H1 (cell line): ENCODE measurements at places on chromosomes 2 and 18. TPM values are rescaled to one million over a fixed set of nuclear protein-coding genes. Genes with fewer than 3 reads are reported as not detected.

The AAMP gene
- 119 and 125 TPM in 2 replicates for total RNA-seq

The TACR1 gene
- 0.19 and 0.37 TPM in 2 replicates for total RNA-seq

The IL37 gene
- not detected in 2 replicates for total RNA-seq

The C2orf80 gene
- total RNA-seq = 1.1 and 1.3 TPM in 2 replicates

The SERPINB10 gene
- not detected in 2 replicates for total RNA-seq

The PRKAG3 gene
- total RNA-seq = not detected in 2 replicates

DNA sequence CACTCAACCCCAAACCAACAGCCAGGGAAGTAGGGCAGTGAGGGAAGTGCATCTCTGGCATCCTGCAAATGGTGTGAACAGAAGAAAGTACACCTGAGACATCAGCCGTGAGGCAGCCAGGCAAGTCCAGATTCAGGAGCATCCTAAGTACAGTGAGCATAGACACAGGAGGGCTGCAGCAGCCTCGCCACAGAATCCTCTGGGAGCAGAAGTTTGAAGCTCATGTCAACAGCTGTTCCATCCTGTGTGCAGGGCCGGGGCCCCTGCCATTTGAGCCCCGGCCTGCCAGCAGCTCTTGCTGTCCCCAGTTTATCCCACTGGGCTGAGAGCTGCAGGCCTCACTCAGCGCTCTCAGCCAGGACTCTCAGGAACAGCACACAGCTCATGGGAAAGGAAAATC is 14.5 kb downstream of the LOXHD1 start:
- DNase-seq = no peak

- no peak for DNase-seq
Measured at GRCh38 chr2:172200495-172201085, 97.9 kb upstream of the DLX2 start.

DNA sequence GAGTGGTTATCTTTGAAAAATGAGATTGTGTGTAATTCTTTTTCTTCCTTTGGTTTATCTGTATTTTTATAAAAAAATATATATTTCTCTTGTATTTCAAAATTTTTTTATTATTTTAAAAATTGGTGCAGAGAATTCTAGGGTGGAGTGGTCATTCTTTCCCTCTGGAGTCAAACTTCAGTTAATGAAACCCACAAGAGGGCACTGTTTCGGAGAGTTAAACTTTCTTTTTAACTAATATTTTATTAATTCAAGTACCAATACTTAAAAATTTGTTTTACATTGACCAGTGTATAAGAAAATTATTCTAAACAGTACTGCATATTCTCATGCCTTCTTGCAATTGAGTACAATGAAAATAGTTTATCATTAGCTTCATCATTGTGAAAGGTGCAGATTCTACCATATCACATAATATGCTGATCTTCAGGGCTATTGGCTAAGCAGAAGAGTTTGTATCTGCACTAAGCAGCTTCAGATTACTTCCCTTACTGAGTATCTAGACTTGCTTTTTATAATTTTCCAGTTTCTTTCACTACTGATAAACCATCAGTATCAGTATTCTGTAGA is 50.1 kb downstream of the HS1BP3 start:
- no peak for DNase-seq

GRCh38 chr18:59416818-59417217 is 57.8 kb upstream of the LMAN1 start:
- DNase-seq = no peak

- no peak for DNase-seq
Measured at GRCh38 chr2:231523451-231524285, 6.6 kb downstream of the NMUR1 start.

GRCh38 chr2:2586068-2586776 is 255.1 kb upstream of the MYT1L start:
- DNase-seq = peak; percentile 35

DNA sequence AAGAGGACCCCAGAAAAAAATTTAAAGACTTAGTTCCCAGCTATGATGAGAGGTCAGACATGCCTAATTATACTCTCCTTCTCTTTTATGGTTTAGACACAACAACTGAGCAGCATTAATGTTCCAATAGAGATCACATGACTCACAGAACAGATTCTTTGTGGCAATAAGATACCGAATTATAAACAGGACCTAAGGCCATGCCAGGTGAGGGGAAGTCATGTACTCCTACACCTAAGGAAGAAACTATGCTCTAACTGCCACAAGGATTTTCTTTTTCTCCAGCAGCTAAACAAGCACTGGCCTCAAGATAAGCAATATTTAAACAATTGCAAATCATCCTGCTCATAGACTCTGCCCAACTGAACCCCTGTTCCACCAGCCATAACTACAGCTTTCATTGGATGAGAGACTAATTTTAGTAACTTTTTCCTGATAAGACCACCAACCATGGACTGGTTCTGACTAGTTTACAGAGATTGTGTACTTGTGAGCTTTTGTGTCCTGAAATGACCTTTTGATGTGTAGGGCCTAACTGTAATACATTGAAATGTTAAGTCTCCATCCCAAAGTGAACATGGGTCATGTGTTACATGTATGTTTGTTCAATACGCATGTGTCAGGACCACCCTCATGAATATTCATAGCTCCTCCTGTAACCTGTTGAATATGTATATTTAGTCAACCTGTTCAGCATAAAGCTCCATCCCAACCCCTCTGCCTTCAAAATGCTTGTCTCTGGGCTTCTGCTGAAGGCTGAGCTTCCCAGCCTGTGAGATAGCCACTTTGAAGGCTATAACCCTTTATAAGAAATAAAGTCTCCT is 21.6 kb upstream of the NFE2L2 start:
- DNase-seq = no peak
